ENCODE measurements at places on chromosomes 16 and 17.

DNA sequence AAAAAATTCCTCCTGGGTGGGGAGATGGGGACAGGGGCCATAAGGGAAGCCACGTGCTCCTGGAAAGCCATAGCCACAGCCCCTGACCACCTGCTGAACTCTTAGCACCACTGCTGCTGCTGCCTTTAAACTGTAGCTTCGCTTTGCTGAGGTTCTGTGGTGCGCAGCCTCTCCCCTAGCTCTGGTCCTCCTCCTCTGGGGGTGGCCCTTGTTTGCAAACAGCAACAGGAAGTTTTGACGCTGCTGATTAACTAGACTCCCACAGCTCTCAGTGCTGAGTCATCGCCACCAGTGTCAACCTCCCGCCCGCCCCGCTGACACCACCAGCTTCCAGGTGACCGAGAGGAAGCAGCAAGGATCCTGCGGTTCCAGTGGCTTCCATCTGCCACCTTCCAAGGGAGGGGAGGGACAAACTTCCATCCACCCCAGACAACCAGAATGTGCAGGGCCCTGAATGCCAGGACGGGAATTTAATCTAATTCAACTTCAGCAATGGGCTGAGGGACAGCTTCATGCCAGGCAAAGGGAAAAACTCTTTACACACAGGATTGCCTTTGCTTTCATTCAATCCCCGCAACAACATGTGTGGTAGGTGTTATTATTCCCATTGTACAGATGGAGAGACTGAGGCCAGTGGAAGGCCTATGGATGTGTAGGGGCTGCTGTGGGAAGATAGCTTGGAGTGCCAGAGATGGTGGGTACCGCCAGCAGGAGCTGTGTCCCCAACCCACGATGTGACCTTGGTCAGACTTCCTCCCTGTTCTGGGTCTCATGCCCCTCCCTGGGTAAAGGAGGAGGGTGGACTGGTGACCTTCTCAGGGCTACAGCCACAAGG is 8.1 kb upstream of the KIFC3 start:
- peak; percentile 86 for DNase-seq

GRCh38 chr17:82745524-82745923 is 6.3 kb upstream of the TBCD start:
- no peak for DNase-seq

- no peak for DNase-seq
These were observed 3.3 kb upstream of the VAC14 start for GRCh38 chr16:70804153-70804733.

DNA sequence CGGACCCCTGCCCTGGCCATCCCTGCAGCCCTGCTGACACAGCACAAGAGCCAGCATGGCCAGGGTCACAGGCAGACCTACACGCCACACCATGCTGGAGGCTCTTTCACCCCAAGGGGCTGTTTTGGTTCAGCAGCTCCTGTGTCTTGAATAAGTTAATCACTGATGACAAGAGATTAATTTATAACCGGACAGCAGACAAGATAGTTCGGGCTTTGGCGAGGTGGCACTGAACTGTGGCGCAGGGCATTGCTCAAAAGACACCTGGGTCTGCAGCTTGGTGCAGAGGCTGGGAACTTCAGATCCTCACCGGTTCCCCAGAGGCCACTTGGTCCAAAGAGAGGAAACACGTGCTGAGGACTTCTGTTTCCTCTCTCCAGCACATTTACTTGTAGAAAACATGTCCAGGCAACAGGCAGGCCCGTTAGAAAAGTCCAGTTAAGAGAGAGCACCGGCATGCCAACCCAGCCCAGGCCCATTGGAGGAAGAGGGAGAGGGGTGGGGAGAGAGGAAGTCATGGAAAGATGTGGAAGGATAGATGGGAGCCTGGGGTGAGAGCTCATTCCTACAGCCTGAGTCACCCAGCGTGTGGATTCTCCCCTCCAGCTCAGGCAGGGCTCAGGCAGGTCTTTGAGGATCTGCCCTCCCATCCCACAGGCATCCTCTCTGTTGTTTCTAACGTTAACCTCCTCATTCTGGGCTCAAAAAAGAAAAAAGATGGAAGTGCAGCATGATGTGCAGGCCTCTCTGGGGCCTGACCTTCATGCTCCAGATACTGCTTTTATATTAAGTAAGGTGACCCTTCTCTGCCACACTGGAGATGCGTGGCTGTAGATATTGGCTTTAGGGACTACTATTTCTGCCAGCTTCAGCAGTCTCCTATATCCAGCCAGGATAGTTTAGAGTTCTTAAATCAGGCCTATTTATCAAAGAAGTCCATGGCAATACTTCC is 80.0 kb upstream of the HNF1B start:
- DNase-seq, result no peak

GRCh38 chr16:11557801-11558200 is 28.9 kb downstream of the LITAF start:
- no peak for DNase-seq

- DNase-seq, result no peak
These were observed 276.4 kb downstream of the FOXL1 start for GRCh38 chr16:86854626-86855294.

DNA sequence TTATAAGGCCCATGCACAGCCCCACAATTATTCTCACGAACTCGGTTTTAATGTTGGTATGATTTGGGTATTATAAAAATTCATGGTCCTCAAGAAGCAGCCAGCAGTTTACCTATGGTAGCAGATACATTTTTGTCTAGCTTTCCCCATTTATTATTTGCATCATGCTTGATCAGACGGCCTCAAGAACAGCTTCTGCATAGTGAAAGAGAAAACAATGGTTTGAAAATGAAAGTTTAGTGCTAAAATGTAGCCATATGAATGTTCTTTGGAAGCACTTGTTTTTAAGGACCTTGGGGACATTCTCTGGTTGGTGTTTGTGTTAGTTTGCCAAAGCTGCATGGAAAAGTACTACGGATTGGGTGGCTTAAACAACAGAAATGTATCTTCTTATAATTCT is 72.4 kb upstream of the CPHXL start:
- DNase-seq, result no peak

DNA sequence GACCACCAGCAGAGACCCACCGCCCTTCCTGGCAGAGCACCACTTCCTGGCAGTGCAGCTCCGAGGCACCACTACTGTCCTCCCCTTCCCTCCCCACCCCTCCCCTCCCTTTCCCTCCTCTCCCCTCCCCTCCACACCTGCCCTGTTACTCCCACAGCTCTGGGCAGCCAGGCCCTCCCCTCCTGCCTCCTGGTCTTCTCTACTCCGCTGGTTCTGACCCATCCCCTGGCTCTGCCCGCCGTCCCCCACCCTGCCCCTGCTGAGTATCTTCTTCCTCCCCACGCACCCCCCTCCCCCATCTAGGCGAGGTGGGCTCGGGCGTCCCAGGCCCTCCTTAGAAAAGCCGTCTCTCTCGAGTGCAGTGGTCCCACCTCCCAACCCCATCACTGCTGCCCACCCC is 77.7 kb downstream of the AMFR start:
- DNase-seq, result no peak

GRCh38 chr16:28069971-28070794 is 6.7 kb upstream of the GSG1L start:
- no peak for DNase-seq

GRCh38 chr17:41647940-41648410 is 23.6 kb upstream of the KRT17 start:
- peak; percentile 89 for DNase-seq

DNA sequence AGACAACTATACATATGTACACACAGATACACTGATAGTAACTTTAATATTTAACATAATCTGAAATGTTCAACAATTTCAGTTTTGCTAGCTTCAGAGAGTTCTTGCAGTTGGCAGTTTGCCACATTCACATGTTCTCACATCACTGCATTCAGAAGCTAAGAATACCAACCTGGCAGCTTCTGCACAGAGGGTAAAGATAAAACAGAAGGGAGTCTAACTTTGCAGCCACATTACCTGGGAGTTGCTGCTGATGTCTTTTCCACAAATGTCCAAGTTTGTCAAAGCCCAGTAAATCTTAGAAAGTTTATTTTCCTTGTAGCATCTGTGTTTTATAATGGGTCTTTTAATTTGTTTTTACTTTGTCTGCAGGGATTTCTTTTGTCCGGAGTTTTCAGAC is 332.0 kb downstream of the BCAS3 start:
- DNase-seq, result no peak

DNA sequence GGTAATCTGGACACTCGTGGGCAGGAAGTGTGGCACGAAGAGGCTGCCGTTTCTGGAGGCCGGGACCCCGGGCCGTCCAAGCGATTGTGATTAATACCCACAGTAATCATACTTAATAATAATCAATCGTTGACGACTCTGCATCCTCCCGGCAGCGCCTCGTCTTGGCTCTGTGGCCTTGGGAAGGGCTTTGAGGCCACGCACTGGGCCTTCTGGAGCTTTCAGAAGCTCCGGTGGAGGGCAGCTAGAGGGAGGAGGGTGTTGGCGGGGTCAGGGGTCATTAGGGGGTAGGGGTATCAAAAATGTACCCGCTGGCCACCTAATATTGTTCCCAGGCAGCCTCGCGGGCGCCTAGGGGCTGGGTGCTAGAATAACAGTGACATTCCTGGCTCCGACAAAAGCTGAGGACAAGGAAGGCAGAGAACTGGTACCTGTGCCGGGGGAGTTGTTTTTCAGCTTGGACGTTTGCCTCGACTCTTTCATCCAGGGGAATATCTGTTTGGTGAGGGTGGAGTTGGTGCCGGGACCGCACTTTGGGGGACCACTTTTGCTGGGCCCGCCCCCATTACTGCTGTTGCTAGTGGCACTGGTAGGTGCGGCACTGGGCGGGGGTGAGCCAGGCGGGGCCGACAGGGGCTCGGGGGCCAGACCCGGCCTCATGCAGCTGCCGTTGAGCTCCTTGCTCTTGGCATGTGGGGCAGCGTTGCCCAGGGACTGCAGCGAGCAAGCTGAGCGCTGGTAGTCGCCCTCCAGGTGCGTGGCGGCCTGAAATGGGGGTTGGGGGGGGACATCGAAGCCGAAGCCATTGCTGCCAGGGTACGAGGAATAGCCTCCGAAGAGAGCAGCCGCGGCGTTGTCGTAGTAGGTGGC is 6.9 kb upstream of the HOXB2 start:
- DNase-seq, result no peak

GRCh38 chr16:69056421-69056820 is 49.0 kb upstream of the HAS3 start:
- no peak for DNase-seq

- no peak for DNase-seq
These were observed 7.4 kb upstream of the SPAG9 start for GRCh38 chr17:51128076-51128475.

DNA sequence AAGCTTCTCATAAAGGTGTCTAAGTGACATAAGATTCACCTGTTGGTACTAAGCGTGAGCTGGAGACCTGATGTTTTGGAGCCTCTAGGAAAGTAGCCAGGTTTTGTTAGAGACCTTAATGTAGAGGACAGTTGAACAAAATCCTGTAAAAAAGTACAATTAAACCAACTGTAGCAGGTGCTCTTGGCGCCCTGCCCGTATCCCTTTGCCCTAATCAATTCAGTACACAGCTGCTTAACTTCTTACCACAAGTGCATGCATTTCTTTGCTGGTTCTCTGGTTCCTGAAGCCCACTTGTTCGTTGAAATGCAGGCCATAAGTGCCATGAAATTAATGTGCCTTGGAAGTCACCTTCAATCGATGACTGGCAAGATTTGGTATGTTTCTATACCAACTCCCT is 24.4 kb downstream of the GLP2R start:
- DNase-seq, result no peak

Data from activated naive CD4-positive, alpha-beta T cell treated with Interleukin-2 at 50 U/mL for 16 hours (primary cell).